ENCODE measurements at places on chromosomes 5 and 9. TPM values are rescaled to one million over a fixed set of nuclear protein-coding genes. Genes with fewer than 3 reads are reported as not detected.

The FCHO2 gene
- polyA plus RNA-seq = 13.7 TPM

The IL4 gene
- not detected for polyA plus RNA-seq

The INSL4 gene
- polyA plus RNA-seq = not detected

The GLIPR2 gene
- polyA plus RNA-seq = 42.4 TPM

DNA sequence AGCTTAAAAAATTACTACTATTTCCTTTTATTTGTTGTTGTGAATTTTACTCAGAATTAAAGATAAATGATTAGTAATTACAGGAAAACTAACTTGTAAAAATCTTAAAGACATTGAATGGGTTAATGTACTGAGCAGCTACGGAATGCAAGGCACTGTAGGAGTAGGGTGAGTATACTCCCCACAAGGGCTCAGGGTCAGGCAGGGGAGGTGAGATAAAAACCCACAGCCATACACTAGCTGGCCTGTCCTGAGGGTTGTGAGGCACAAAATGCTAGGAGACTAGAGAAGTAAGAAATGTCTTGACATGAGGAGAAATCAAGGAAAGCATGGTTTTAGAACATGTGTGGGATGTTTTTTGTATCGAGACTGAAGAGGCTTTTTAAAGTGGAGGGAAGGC is 13.4 kb downstream of the ZBED3 start:
- DNase-seq = no peak

DNA sequence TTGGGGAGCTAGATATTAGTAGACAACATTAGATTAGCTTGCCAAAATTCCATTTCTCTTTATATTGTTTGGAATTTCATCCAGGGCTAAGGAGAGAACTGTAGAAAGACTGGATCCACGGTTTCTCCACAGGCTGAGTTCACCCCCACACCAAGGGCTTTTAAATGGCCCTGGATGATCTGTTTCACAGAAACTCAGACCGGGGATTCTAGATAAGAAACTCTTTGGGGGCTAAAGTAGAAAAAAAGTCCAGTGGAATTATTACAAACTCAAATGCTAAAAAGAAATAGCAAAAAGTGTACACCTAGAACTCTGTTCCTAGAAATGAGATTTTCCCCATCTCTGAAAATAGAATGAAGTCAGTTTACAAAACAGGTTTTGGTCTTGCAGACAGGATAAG is 80.9 kb downstream of the SUSD1 start:
- DNase-seq = no peak

- no peak for DNase-seq
Observed at GRCh38 chr5:98130261-98131035, 643.0 kb upstream of the RGMB start.

GRCh38 chr5:156826150-156826549 is 23.9 kb upstream of the PPP1R2B start:
- DNase-seq = no peak

DNA sequence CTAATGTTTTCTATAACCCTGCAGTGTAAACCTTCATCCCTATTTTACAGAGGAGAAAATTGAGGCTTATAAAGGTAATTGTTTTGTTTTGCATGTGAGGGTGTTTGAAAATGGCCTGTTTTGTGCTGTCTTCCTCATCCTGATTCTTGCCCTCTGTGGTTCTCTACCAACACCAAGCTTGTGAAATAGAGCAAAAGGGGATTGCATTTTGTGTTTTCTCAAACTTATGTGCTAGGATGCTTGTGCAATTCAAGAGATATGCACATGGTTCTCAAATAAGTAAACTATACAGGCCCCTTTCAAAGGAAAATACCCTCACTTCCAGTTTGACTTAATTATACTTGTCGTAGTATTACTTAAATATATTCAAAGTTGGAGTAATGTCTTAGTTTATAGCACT is 17.2 kb downstream of the PAM start:
- no peak for DNase-seq

DNA sequence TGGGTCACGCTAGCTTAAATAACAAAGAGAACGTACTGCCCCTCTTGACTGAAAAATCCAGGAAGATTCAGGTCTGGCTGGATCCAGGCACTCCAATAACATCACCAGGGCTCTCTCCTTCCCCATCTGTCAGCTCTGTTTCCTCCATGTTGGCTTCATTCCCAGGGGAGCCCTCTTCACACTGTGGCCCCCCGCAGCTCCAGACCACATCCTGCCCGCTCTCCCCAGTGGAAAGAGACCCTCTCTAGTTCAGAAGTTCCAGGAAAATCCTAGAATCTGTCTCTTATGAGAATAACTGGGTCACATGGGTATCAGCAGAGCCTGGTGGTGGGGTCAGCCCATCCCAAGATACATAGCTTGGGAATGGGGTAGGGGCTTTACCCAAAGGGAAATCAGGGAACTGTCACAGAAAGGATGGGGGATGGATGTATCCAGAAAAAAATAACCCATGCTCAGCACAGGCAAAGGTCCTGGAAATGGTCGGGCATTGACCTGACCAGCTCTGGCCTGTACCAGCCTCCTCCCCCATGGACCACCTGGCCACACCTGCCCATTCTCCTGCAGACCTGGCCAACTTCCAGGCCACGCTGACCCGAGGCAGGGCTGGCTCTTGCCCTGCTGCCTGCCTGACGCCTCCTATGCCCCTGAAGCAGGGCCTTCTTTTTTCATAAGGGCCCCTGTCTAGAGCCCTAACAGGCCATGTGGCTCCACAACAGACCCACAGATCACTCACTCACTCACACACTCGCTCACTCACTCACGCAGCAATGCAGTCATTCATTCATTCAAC is 65.9 kb downstream of the COL23A1 start:
- no peak for DNase-seq

GRCh38 chr9:16870596-16871335 is at the start of gene BNC2:
BNC2 (minus strand) TSS chr9:16870670; CDS start chr9:16870648, 22 bp downstream.
- DNase-seq = peak; percentile 48

DNA sequence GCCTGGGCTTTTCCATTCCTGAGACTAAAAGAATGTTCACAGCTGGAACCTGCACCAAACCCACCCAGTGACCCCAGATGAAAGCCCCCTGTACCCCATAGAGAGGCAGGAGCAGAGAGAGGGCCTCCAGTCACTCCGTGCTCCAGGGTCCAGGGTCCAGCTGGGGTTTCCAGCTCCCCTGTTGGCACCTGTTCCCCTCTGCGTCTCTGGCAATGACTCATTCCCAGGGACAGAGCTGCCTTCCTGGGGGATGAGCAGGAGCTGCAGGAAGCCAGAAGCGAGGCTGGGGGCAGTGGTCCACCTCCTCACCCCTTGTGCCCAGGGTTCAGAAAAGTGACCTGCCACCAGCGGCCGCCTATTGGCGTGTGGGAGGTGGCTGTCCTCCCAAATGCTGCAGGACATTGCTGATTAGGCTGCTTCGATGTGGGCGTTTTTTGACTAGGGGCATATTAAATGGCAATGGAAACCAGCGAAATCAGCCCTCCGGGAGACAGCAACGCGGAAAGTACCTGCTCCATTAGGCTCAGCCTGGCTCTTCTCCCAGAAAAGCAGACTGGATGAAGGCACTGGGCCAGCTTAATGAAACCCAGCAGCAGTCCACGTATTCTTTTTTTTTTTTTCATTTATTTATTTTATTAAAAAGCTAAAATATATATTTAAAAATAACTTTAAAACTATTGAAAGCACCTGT is 97.4 kb downstream of the DAP start:
- no peak for DNase-seq

GRCh38 chr5:177449140-177450061 is 2.8 kb downstream of the PRR7 start:
- no peak for DNase-seq

GRCh38 chr5:95892784-95893354 is 68.8 kb downstream of the ELL2 start:
- peak; percentile 51 for DNase-seq

DNA sequence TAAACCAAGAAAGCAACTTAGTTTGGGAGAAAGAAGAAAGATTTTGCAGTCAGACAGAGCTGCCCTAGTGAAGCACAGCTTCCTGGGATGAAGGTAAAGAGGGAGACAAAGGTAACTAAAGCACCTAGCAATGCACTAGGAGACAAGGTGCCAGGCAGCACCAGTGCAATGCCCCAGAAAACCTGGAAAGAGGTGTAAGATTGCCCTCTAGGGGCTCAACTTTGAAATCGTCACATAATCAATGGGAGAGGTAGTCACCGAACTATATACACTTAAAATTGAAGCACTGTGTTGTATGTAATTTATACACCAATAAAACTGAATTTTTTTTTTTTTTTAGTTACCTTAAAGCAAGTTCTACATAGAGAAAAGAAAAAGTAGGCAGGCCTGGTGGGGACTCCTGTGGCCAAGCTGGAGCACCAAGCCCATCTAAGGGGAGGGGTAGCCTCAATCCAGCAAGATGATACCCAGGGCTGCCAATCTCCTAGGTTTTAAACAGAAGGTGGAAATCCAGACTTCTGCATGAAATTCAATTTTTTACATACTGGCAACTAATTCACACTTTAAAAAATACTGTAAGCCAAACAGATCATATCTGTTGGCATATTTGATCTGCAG is 48.2 kb downstream of the CDK5RAP2 start:
- DNase-seq = peak; percentile 30
